ENCODE measurements at places on chromosomes 7 and 10. TPM values are rescaled to one million over a fixed set of nuclear protein-coding genes. Genes with fewer than 3 reads are reported as not detected.

DNA sequence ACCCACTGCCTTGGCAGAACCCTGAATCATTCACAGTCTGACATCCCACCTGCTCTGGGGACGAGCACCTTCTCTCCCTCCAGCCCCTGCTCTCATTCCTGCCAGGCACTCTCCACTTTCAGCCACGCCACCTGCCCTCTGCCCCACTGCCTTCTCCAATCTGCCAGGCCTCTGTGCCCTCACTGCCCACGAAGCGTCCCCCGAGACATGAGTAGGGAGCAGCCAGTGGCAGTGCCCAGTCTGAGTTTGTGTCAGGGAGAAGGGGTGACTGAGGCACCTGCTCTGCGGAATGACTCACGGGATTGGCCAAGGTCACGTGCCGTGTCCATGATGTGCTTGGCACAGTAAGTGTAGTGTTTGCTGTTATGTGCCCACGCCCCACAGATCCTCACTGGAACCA lies 215.2 kb upstream of the PPP2R2D start:
- DNase-seq: no peak

DNA sequence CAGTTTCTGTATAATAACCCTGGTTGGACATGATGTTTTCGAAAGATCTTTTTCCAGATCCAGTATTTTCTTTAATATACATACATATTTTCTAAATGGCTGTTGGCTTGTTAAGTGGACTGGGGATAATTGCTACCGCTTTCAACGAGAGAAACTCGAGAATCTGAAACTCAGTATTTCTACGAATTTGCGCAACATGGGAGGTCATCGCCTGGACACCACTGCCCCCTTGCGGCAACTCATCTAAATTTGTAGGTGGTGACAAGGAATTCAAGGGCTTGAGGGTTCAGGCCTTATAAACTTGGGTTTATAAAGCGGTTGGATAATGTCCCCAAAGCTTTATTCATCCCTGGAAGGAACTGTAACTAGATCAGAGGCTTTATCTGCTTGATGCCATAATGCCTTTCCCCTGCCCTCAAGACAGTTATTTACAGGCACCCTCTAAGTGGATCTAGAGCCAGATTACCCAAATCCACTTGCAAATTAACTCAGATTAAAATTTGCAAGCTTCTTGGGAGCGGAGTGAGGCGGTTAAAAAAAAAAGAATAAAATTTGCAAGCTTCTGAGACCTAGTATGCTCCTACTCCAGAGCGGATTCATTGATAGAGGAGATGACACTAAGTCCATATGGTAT lies 21.3 kb upstream of the KCNK18 start:
- peak; percentile 91 for DNase-seq

SNCG gene
- total RNA-seq: not detected

DNA sequence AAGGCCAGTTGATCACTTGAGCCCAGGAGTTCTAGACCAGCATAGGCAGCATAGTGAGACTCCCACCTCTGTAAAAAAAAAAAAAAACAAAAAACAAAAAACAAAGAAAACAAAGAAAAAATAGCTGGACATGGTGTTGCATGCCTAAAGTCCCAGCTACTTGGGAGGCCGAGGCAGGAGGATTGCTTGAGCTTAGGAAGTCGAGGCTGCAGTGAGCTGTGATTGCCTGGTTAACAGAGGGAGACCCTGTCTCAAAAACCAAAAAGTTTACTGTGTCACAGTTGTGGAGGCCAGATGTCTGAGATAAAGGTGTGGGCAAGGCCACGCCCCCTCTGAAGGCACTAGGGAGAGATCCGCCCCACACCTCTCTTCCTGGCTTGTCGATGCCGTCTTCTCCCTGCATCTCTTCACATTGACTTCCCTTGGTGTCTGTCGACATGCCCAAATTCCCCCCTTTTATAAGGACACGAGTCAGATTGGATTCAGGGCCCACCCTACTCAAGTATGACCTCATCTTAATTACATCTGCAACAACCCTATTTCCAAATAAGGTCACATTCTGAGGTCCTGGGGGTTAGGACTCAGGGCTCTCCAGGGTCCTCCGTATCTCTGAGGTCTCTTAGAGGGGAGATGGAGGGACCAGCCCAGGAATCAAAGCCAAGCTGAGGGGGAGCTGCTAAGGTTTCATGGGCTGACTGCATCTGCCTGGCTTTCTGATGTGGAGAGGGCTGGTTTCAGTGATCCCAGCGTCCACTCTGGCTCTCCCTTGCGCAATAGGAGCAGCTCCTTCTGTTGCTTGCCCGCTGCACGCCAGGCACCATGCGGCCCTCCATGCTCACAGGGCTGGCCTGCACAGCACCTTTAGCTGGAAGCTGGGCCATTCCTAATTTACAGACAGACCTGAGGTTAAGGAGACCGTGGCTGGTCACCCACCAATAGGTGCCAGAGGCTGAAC lies 23.1 kb downstream of the AGAP3 start:
- DNase-seq: no peak

- peak; percentile 29 for DNase-seq
These were observed 41.2 kb upstream of the AGR3 start for GRCh38 chr7:16923019-16923418.

GRCh38 chr7:104444017-104444416 lies 115.6 kb downstream of the LHFPL3 start:
- no peak for DNase-seq
